ENCODE measurements at places on chromosomes 6 and 20.

DNA sequence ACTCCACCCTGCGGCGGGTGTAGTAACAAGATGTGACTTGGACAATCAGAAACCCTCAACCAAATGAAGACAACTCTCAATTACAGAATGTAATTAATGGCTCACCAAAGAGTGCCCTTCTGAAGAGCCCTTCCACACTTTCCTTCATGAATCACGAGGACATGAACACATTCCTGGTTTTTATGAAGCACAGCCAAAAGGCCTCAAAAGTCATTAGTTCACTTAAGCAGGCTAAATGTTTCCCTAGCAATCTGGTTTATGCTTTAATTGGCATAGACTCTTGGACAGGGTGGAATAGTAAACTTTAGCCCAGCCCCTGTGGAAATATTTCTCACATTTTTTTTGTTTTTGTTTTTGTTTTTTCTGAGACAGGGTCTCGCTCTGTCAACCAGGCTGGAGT, 20.5 kb downstream of the CPNE5 start:
- no peak for DNase-seq
- no peak overlapping the region for H3K4me3 ChIP-seq
- no peaks in the 10 kb centered on the region for H3K4me1 ChIP-seq
- no peaks in the 10 kb centered on the region for H3K27me3 ChIP-seq
- H3K27ac ChIP-seq: no peak overlapping the region
- no peaks in the 10 kb centered on the region for H3K36me3 ChIP-seq

DNA sequence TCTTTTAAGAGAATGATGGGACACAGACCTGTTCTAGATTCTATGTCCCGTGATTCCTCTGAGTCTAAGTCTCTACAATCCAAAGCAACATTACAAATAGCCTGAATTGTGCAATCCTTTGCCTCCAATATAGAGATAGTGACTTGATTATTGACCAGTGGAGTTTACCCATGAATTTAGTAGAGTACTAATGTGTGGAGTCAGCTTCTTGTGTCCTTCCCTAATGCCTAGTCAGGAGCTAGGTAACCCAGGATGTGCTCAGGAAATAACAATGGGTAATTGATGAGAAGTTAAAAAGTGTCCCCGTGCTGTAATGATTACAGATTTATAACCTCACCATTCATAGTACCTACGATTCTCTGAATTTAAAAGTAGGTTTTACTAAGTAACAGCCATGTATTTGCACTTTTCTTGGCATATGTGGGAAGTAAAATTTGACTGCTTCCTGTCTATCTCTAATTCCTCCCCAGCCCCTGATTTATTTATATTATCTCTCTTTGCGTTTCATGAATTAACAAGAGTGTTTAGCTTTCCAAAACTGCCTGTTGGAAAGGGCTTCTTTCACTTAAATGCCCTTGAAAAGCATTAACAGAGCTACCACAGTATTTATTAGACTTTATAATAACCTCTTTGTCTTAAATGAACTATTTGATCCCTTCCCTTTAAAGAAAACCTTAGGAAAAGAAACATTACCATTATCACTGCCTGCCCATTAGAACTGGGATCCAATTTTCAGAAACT, 30.5 kb downstream of the NEDD9 start:
- peak overlapping the region; percentile 51 for H3K27ac ChIP-seq
- peaks cover 66% of the 10 kb centered on the region for H3K36me3 ChIP-seq
- no peak overlapping the region for H3K4me3 ChIP-seq
- DNase-seq: no peak

DNA sequence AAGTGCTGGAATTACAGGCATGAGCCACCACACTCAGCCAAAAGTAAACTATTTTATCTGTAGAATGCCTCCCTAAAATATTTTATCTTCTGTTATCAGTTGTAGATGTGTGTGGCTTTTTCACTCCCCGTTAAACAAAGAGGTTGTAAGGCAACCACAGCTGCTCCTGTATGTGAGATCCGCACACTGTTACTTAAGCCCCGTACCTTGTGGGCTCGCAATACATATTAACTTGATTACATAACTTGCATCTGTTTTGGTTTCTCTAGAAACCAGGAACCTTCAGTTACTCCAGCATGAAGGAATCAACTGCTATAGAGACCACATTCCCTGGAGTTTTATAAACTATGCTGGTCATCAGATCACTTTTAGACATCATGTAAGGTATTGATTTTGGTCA, 420.1 kb upstream of the SLC35B3 start:
- no peaks in the 10 kb centered on the region for H3K4me1 ChIP-seq
- H3K27me3 ChIP-seq: no peaks in the 10 kb centered on the region

GRCh38 chr6:118881440-118882313, 12.3 kb upstream of the ASF1A start:
- H3K36me3 ChIP-seq: no peaks in the 10 kb centered on the region
- no peak for DNase-seq
- H3K27ac ChIP-seq: peak overlapping the region; percentile 34

- no peak overlapping the region for H3K4me3 ChIP-seq
- H3K4me1 ChIP-seq: peaks cover 3% of the 10 kb centered on the region
- no peak overlapping the region for H3K27ac ChIP-seq
- no peaks in the 10 kb centered on the region for H3K27me3 ChIP-seq
Measured at GRCh38 chr6:25388776-25389175, 109.6 kb downstream of the CARMIL1 start.

DNA sequence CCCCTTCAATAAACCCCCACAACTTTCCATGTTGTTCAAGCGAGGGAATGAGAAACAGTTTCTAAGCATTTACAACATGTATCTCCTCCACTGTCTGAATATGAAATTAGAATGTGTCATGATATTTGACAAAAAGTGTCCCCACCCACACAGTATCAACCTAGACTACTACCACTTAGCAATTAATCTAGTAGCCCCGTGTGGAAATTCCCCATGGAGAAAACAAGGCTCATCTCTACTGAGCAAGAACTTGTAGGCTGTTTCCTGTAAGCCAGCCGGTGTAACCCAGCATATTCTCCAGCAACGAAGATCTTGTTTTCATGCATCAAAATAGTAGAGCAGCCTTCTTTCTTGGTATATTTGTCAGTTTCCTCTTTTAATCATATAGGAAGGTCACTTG, 115.0 kb downstream of the IRF4 start:
- no peak overlapping the region for H3K27ac ChIP-seq
- no peaks in the 10 kb centered on the region for H3K27me3 ChIP-seq
- H3K36me3 ChIP-seq: peaks cover 7% of the 10 kb centered on the region
- no peak overlapping the region for H3K4me3 ChIP-seq
- no peak for DNase-seq
- no peaks in the 10 kb centered on the region for H3K4me1 ChIP-seq

DNA sequence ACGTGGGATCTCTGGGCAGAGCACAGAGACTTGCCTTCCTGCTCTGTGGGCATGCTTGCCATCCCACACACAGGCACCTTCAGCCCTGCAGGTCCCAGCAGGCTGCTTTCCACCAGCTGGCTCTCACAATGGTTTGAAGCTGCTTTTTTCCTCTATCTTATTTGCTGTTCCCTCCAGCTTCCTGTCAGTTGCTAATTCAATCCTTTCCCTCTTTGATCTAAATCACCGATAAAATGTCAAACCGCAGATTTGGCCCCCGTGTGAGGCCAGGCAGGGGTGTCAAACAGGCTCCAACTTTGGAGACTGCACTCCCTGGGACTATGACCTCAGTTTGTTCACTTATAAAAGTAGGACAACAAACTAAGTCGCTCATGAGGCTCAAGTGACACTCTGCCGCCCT, 40.6 kb upstream of the PCMTD2 start:
- peaks cover 10% of the 10 kb centered on the region for H3K4me1 ChIP-seq
- no peak overlapping the region for H3K4me3 ChIP-seq
- DNase-seq: no peak
- H3K27ac ChIP-seq: no peak overlapping the region
- no peaks in the 10 kb centered on the region for H3K36me3 ChIP-seq
- no peaks in the 10 kb centered on the region for H3K27me3 ChIP-seq

DNA sequence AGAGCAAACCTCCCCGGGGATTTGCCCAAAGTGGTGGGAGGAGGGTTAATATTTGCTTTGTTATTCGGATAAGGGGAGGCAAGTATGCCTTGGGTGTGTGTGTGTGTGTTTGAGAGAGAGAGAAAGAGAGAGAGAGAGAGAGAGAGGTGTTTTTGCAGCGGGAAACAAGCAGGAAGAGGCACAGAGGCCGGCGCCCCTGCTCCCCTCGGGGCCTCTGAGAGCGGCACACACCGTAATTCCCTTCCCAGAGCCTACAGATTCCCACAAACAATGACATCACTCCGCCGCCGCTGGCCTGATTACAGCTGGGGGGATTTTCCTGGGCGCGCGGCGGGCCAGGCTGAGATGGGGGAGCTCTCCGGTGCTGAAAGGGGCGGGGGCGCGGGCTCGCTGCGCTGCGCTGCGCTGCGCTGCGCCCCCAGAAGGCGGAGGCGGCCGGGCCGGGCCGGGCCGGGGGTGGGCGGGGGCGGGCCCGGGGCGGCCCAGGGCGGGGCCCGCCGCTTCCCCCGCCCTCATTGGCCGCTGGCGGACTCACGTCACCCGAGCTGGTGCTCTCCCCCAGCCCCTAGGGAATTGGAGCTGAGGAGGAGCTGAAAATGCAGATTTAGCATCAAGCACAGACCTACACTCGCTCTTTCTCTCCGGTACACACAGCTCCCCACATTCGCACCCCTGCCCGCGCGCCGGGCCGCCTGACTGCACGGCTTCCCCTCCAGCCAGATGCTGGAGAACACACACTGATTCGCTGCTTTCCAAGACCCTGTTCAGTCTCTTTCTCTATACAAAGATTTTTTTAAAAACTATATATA, at the start of gene PCSK2:
TSS of gene PCSK2 (plus strand) at position 631 of the 809 bp plus-strand sequence. CDS start 266 bp downstream, outside the sequence.
- H3K27me3 ChIP-seq: peaks cover 61% of the 10 kb centered on the region
- H3K4me1 ChIP-seq: peaks cover 5% of the 10 kb centered on the region
- H3K27ac ChIP-seq: no peak within 1 kb of the TSS
- H3K36me3 ChIP-seq: no peaks in the 10 kb centered on the region

GRCh38 chr6:158374020-158374419, 61.8 kb downstream of the TULP4 start:
- H3K36me3 ChIP-seq: no peaks in the 10 kb centered on the region
- peaks cover 10% of the 10 kb centered on the region for H3K4me1 ChIP-seq
- H3K27me3 ChIP-seq: no peaks in the 10 kb centered on the region
- DNase-seq: no peak
- H3K27ac ChIP-seq: no peak overlapping the region

- no peaks in the 10 kb centered on the region for H3K4me1 ChIP-seq
- peak overlapping the region; percentile 50 for H3K4me3 ChIP-seq
- no peak for DNase-seq
- peak overlapping the region; percentile 55 for H3K27ac ChIP-seq
- H3K36me3 ChIP-seq: no peaks in the 10 kb centered on the region
Measured at GRCh38 chr6:14074476-14075094, 43.0 kb upstream of the CD83 start.

DNA sequence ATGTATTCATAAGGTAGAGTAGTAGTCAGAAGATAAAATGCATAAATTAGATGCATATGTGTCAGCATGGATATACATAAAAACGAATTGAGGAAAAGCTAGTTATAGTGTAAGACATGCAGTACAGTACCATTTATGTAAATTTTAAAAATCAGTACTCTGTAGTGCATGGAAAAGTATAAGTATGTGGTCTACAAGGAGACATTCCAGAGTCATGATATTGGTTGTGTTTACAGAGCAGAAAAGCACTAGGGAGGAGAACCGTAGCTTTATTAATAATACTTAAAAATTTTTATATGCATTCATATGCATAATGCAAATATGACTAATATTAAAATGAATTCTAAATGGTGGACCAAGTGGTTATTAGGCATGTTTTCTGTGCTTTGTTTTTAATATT, 220.0 kb downstream of the ZFAND3 start:
- H3K4me3 ChIP-seq: no peak overlapping the region
- no peak overlapping the region for H3K27ac ChIP-seq
- DNase-seq: no peak
- peaks cover 4% of the 10 kb centered on the region for H3K4me1 ChIP-seq
- no peaks in the 10 kb centered on the region for H3K27me3 ChIP-seq
- H3K36me3 ChIP-seq: no peaks in the 10 kb centered on the region

GRCh38 chr6:2524090-2524489, 226.6 kb downstream of the MYLK4 start:
- no peaks in the 10 kb centered on the region for H3K4me1 ChIP-seq
- no peak for DNase-seq
- H3K36me3 ChIP-seq: no peaks in the 10 kb centered on the region
- no peak overlapping the region for H3K4me3 ChIP-seq
- no peaks in the 10 kb centered on the region for H3K27me3 ChIP-seq

- no peak overlapping the region for H3K4me3 ChIP-seq
- H3K4me1 ChIP-seq: no peaks in the 10 kb centered on the region
- DNase-seq: no peak
- no peaks in the 10 kb centered on the region for H3K27me3 ChIP-seq
- H3K27ac ChIP-seq: no peak overlapping the region
- no peaks in the 10 kb centered on the region for H3K36me3 ChIP-seq
Measured at GRCh38 chr6:75986935-75987334, 85.5 kb downstream of the IMPG1 start.

GRCh38 chr20:40442181-40442963, 246.7 kb downstream of the MAFB start:
- no peak overlapping the region for H3K4me3 ChIP-seq
- H3K36me3 ChIP-seq: no peaks in the 10 kb centered on the region
- no peaks in the 10 kb centered on the region for H3K27me3 ChIP-seq
- DNase-seq: no peak

DNA sequence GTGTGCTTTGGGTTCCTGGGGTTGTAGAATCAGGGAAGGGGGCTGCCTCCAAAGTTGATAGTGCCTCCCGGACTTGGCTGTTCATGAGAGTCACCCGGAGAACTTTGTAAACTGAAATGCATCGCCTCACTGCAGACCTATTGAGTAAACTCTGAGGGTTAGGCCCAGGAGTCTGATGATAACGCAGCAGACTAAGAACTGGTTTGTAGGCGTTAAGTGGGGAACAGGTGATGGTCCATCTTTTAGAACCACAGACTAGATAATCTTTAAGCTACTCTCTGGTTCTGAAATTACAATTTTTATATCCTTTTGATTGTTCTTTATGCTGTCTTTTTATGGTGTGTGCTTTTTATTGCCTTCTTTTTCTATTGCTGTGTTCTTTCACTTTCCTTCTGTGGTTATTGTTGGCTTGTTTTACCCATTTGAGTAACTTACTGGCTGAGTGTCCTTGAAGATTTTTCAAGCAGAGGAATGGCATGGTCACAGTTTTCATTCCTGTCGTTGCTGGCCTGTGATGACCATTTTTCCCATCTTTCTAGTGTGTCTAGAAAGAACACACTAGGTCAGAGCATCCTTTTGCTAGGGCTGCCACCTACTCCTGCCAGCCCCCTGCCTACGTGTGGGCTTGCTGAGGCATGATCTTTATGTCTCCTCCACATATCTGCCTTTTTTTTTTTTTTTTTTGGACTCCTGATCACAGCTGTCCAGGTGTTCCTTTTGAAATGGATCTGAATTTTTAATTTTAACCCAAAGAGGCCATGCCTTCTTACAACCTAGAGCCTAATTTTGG, 30.9 kb downstream of the LRRC1 start:
- no peak overlapping the region for H3K4me3 ChIP-seq
- H3K36me3 ChIP-seq: no peaks in the 10 kb centered on the region
- no peaks in the 10 kb centered on the region for H3K27me3 ChIP-seq
- DNase-seq: no peak
- no peak overlapping the region for H3K27ac ChIP-seq

- no peaks in the 10 kb centered on the region for H3K36me3 ChIP-seq
- H3K4me1 ChIP-seq: no peaks in the 10 kb centered on the region
- no peaks in the 10 kb centered on the region for H3K27me3 ChIP-seq
- H3K27ac ChIP-seq: no peak overlapping the region
Measured at GRCh38 chr6:2103765-2104523, 141.5 kb downstream of the GMDS start.
